ENCODE measurements at places on chromosomes 3 and 15.
A peak's percentile ranks its signal among the peaks of the same experiment; 100 is the strongest.

DNA sequence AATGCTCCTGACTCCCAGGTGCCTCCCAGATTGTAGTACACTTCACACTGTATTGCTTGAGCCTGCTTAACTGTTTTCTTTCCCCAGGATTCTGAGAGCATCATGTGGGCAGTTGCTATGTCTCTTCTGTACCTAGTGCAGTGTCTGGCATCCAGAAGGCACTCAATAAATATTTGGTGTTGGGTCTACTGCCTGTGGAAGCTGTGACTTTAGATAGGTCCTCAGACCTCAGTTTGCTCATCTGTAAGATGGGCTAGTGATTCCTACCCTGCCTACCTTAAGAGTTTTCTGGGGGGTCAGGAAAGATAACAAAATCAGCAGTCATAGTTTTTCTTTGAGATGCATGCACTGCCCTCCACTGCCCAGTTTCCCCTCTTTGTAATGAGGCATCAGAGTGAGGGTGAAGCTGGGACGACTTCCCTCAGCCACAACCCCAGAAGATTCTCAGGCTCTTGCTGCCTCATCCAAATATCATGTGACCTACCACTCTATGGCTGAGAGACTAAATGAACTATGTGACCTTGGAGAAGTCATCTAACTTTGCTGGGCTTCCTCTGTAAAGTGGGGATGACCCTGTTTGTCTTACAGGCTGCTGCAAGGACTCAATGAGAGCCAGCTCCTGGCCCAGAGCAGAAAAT lies 50.4 kb downstream of the ATP2B2 start:
- no peak for DNase-seq

DNA sequence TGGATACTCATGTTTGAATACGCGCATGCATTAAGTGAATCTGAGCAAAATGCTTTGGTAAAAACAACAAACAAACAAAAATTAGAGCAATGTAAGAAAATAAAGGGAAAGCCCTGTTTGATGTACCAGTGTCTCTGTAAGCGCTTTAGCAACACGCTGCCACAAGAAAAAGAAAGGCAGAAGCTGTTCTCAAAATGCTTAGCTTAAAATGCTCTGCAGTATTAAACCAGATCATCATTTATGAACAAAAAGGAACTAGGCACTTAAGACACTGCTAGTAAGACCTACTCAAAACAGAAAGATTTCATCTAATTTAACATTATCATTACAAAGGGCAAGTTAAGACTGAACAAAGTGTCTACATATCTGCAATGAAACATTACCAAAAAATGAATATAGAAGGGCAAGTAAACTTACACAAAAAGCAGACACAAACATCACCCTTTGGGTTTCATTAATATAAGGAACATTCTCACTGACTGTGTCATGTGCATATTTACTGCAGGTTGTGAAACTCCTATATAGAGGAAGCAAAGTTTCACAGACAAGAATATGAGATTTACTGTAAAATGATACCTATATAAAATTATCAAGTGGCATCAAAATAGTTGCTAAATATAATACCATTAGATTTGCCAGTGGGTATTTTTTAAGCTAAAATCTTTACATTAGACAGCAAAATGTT lies 102.1 kb downstream of the FBXL22 start:
- DNase-seq = no peak

GRCh38 chr15:71971905-71972304 lies 146.0 kb downstream of the MYO9A start:
- DNase-seq = no peak

GRCh38 chr3:182618085-182618732 lies 175.1 kb upstream of the ATP11B start:
- no peak for DNase-seq

DNA sequence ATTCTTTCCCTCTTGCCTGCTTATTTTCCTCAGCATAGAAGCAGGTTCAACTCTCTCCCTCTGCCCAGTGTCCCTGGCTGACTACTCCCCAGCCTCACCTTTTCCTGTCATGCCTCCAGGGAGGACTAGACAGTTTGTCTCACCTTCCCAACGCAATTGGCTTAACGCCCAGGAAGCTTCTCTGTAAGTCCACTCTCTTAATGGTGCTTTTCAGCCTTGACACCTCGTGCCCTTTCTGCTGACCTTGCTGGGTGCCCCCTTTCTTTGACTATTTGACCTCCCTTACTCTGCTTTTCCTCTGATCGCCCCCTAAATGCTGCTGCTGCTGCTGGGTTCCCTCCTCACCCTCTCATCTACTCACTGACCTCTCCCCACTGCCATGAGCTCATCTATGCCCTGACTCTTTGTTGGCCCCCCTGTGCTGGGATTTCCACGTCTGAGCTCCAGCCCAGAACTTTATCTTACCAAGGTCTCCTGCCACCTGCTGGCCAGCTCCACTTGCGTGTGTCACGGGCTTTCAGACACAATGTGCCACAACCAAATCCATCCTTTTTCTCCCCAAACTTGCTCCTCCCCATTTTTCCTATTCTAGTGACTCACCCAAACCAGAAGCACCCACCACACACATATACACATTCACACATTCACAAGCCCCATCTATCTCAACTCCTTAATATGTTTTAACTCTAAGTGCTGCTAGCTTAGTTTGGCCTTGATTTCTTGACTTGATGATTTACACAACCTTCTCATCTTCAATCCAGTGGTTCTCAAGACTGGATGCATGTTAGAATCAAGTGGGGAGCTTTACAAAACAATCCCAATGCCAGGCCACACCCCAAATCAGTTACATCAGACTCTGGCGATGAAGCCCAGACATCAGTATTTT lies 16.6 kb downstream of the EPB42 start:
- peak; percentile 26 for DNase-seq

- DNase-seq = peak; percentile 37
Observed at GRCh38 chr15:52331490-52332240, 36.1 kb upstream of the MYO5C start.

- DNase-seq = peak; percentile 49
Observed at GRCh38 chr3:65729555-65729954, 309.2 kb downstream of the MAGI1 start.

DNA sequence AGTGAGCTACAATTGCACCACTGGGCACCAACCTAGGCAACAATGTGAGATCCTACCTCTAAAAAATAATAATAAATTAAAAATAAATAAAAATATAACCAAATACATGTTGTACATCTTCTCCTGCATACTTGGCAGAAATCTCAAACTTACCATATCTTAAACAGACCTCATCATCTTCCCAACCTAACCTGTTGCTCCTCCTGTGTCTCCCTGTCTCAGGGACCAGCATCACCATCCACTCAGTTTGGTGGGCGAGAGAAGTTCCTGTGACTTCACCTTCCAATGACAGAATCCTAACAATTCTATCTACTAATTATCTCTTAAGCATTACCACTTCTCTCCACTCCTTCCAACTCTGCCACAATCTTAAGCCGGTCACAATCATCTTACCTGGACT lies 3.3 kb downstream of the PIK3R4 start:
- DNase-seq = no peak
